ENCODE measurements at places on chromosomes 11 and 22. TPM values are rescaled to one million over a fixed set of nuclear protein-coding genes. Genes with fewer than 3 reads are reported as not detected.

GRCh38 chr22:16586170-16586569, 6.4 kb downstream of the CCT8L2 start:
- no peak overlapping the region for H3K27ac ChIP-seq
- DNase-seq = no peak
- peaks cover 2% of the 10 kb centered on the region for H3K4me1 ChIP-seq
- H3K36me3 ChIP-seq = no peaks in the 10 kb centered on the region
- H3K4me3 ChIP-seq = no peak overlapping the region

- no peaks in the 10 kb centered on the region for H3K4me1 ChIP-seq
- H3K36me3 ChIP-seq = no peaks in the 10 kb centered on the region
- no peak for DNase-seq
- H3K27me3 ChIP-seq = no peaks in the 10 kb centered on the region
- H3K27ac ChIP-seq = no peak overlapping the region
- H3K4me3 ChIP-seq = no peak overlapping the region
Measured at GRCh38 chr11:110762590-110762989, 50.4 kb upstream of the ARHGAP20 start.

SCGB1A1 gene
- polyA plus RNA-seq = not detected

KCNE3 gene
- polyA plus RNA-seq = 41.0 TPM

TMPRSS13 gene
- 2.3 TPM for polyA plus RNA-seq

UBASH3B gene
- polyA plus RNA-seq = 13.5 TPM
